ENCODE measurements at places on chromosomes 11 and 22.

DNA sequence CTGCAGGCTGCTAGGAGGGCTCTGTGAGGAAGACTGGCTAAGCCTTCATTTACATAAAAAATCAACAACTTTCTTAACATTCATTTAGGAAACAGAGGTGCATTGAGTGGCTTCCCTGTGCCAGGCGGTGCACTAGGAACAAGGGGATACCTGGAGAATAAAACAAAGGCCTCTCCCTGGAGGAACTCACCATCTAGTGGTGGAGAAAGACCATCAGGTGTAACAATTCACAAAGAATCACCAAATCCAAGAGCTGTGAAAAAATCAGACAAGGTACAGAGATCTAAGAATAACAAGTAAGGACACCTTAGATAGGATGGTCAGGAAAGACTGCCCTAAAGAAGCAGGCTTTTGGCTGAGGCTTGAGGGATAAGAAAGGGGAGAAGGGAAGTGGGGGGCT lies 40.3 kb downstream of the CSNK2A3 start:
- no peak for DNase-seq

DNA sequence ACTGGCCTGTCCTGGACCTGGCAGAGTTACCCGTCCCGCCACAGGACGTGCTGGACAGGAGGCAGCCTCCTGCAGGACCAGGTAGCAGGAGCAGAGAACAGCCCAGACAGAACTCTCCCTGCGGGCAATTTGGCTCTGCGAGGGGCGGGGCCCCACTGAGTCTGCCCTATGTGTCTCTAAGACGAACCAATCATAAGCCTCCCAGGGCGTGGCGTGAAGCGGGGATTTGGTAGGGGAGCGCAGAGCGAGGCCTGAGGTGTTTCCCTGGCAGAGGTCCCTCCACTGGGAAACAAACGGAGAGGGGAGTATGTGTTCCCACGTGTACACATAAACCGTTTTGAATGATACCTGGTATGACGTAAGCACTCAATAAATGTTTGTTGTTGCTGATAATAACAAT lies 7.4 kb downstream of the CD82 start:
- no peak for DNase-seq

DNA sequence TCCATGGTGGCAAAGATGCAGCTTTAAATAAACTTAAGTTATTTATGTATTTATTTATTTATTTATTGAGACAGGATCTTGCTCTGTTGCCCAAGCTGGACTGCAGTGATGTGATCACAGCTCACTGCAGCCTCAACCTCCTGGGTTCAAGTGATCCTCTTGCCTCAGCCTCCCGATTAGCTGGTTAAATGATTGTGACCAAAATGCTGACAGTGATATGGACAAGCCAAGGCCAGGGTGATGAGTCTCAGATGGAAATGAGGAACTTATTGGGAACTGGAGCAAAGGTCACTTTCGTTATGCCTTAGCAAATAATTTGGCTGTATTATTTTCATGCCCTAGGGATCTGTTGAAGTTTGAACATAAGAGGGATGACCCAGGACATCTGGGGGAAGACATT lies 9.3 kb upstream of the LRP5 start:
- peak; percentile 16 for DNase-seq

GRCh38 chr11:111798279-111798678 lies 32.1 kb upstream of the PPP2R1B start:
- no peak for DNase-seq

DNA sequence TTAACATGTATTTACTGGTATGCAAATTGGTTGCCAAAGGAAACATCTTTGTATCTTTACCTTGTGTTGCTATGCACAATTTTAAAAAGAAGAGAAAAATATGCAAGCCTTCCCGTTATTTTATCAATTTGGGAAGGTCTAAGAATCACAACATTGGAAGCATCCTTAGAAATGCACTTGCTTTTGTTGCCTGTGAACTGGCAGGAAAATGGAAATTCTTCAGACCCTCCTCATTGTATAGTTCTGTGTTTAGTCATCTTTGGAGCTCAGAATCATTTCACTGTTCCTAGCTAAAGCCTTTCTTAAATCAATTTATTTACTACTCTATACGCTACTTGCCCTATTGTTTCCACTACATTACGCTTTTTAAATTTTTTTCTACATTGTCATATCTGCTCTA lies 574.5 kb downstream of the DLG2 start:
- DNase-seq = no peak

All from fibroblast of gingiva (primary cell).